ENCODE measurements at places on chromosomes 3 and 15.

- no peak for DNase-seq
Observed at GRCh38 chr3:191372122-191372521, 41.8 kb upstream of the UTS2B start.

DNA sequence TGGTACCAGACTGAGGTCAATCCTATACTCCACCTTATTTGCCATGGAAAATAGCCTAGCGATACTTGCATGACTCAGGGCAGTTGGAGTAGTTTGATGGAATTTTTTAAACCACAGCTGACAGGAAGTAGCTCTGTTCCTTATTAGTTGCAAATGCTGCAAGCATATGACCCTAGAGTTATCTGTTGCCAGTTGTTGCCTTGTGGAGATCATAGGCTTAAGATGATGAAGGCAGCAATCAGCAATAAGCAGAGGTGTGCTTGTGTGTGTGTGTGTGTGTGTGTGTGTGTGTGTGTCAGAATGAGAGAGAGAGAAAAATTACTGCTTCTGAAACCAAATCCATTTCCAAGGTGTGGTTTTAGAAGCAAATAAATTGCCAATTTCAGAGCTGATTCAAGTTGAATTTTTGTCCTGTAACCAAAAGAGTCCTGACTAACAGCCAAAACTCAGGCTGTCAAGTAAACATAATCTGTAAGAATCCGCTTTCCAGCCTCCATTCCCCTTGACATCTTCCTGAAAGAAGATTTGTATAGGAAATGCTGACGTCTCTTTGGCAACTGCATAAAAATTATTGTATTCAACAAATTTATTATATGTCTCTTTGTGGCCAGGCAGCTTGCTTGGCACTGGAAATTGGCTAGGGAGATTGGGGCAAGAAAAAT lies 141.2 kb downstream of the SERPINI1 start:
- DNase-seq = peak; percentile 67

- no peak for DNase-seq
Observed at GRCh38 chr3:8650583-8651416, 6.2 kb upstream of the SSUH2 start.

DNA sequence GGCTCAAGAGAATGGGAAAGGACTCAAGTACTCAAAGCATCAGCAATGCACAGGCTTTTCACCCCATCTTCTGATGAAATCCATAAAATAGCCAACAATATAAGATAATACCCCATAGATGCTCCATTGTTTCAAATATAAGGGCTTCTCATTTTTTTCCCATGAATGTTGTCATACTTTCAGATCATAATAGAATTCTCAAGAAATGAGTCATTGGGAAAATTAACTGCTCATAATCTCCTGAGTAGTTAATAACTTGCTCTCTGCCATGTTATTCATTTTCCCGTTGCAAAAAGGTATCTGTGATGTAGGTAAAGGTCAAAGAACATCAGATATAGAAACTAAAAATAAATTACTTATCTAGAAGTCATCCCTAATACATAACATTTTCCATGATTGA lies 121.9 kb downstream of the NSUN3 start:
- peak; percentile 82 for DNase-seq

DNA sequence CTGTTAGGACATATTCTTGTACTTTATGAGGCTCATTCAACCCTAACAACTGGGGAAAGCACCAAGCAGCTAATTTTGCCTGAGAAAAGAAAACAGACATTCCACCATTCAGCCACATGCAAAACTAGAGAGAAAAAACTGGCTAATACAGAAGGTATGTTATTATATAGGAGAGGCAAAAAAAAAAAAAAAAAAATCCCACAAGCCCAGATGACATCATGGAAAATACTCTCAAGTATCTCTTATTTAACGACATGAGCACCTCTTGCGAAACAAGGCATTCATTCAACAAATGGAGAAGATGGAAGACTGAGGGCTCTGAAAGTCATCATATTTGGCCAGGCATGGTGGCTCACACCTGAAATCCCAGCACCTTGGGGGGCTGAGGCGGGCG lies 61.5 kb downstream of the PRICKLE2 start:
- peak; percentile 89 for DNase-seq

GRCh38 chr15:66630801-66631351 lies 65.1 kb upstream of the LCTL start:
- DNase-seq = no peak

DNA sequence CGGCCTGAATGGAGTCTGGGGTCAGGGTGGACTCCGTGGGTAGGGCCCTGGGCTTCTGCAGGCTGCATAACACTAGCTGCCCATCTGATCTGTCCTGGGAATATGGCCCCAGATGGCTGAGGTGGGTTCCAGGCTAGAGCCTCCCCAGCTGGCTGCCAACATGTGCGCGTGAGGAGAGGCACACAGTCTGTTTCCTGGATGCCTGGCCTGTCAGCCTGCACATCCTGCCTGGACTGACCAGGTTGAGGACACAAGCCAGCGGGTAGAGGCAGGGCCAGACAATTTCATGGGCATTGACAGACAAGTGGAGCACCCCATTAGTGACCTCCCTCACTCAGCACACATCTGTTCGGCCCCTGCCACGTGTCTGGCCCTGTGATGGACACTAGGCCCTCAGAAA lies 29.8 kb upstream of the RPL29 start:
- DNase-seq = no peak

DNA sequence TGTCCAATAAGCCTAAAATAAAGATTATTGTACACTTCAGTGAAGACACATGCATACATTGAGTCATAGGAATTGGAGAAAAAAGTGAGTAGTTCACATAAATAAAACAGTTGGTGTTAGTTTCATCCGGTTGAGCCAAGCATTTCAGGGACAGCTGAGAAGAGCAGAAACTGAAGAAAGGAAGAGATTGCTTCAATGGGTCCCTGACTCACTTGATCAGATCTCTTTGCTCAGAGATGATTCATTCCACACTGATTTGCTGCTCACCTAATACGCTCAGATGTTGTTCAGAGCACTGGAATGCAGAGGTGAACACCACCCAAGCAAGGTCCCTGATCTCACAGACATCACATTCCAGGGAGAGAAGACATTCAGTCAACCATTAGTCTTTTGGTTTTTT lies 93.7 kb downstream of the RAD18 start:
- peak; percentile 99 for DNase-seq

Data from ELR (cell line).